H1 (cell line): ENCODE measurements at places on chromosomes 16 and 17. TPM values are rescaled to one million over a fixed set of nuclear protein-coding genes. Genes with fewer than 3 reads are reported as not detected.

KRT15 gene
- 0.13 and 0.21 TPM in 2 replicates for total RNA-seq

IGF2BP1 gene
- total RNA-seq = 487 and 513 TPM in 2 replicates

CCL8 gene
- total RNA-seq = not detected in 2 replicates

RNF157 gene
- 13.4 and 14.9 TPM in 2 replicates for total RNA-seq

TP53TG3D gene
- not detected in 2 replicates for total RNA-seq

BCL6B gene
- 7.4 and 8.7 TPM in 2 replicates for total RNA-seq

AOC2 gene
- total RNA-seq = 4.0 and 4.2 TPM in 2 replicates

CETP gene
- total RNA-seq = not detected in 2 replicates

GNAO1 gene
- 30.2 and 34.4 TPM in 2 replicates for total RNA-seq

RNF222 gene
- not detected in 2 replicates for total RNA-seq

GNG13 gene
- not detected in 2 replicates for total RNA-seq

DNA sequence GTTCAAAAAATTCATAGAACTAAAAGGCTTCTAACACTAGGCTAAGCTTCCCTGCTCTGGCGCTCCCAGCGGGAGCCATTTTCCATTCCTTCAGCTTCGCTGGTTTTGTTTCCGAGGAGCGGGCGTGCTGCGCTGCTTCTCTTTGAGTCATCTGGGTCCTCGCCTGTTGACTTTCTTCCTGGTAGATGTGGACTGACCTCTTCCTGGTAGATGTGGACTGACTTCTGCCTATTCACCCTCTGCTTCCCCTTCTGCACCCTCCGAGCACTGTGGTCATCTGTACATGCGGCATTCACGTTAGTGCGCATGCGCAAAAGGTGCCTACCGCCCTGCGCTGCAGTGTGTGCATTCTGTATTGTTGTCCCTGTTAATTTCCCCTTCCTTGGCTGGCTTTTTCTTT is 40.8 kb upstream of the SEC14L1 start:
- H3K36me3 ChIP-seq = peaks cover 3% of the 10 kb centered on the region; the same call in 1 of the 2 replicates
- DNase-seq = no peak
- H3K4me1 ChIP-seq = peaks cover 4% of the 10 kb centered on the region; the same call in 1 of the 2 replicates
- no peak overlapping the region for H3K27ac ChIP-seq
- no peaks in the 10 kb centered on the region for H3K27me3 ChIP-seq

DNA sequence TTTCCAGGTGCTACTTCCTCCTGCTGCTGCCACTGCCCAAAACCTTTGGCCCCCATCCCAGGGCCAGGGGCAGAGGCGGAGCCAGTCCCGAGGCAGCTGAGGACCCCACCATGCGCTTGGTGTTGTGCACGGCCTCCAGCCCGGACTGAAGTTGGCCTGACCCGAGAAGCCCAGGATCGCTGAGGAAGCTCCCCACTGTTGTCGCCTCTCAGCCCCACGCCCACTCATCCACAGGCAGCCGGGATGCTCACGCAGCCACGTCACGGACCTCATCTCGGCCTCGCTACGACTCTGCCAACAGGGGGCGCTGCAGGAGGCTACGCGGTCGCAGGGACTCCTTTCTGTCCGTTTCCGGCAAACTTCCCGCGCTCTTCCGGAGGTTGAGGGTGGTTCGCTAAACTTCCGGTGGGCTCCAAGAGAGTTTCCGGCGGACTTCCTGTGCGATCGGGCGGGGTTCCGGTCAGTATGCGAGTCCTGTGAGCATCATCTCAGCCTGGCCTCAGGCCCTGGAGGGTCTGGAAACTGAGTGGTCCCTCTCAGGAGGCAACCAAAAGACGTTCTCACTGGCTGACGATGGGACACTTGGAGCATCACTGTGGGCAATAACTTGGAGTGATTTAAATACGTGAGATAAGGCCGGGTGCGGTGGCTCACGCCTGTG is 12.4 kb downstream of the ZG16B start:
- no peak overlapping the region for H3K27ac ChIP-seq
- H3K4me3 ChIP-seq = no peak overlapping the region
- H3K36me3 ChIP-seq = no peaks in the 10 kb centered on the region
- DNase-seq = no peak
- H3K27me3 ChIP-seq = no peaks in the 10 kb centered on the region
- peaks cover 3% of the 10 kb centered on the region; the same call in 1 of the 2 replicates for H3K4me1 ChIP-seq

DNA sequence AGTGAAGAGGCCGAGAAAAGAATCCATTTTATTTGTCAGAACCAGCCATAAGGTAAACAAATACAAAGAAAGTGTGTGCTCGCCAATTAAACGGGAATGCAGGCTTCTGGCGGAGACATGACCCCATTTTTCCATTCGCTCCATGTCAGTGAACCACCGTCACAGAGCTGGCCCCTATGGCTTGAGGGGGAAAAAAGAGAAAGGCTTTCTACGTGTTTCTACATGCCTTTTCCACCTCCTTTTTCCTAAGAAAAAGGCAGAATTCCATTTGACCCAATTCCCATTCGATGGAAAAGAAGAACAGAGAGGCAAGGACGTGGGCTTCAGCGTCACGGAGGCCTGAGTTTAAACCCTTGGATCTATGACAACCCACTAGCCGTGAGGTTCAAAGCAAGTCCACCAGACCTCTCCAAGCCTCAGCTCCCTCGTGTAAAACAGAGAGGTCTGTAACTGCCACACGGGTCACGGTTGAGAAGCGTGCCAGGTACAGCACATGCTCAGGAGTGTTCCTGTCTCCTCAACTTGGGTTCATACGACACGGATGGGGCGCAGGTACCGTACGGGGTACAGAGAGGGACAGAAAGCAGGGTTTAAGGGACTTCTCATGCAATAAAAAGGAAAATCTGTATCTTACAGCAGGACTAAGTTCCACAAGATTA is 91.9 kb downstream of the NXN start:
- no peaks in the 10 kb centered on the region for H3K36me3 ChIP-seq
- H3K4me3 ChIP-seq = no peak overlapping the region
- no peak for DNase-seq
- H3K4me1 ChIP-seq = peaks cover 2% of the 10 kb centered on the region

- H3K27ac ChIP-seq = no peak overlapping the region
- no peaks in the 10 kb centered on the region for H3K27me3 ChIP-seq
- peaks cover 62% of the 10 kb centered on the region for H3K36me3 ChIP-seq
- H3K4me1 ChIP-seq = no peaks in the 10 kb centered on the region
- H3K4me3 ChIP-seq = no peak overlapping the region
Measured at GRCh38 chr16:89779909-89780305, 36.5 kb downstream of the FANCA start.

GRCh38 chr17:10668775-10669174 is 11.7 kb upstream of the MYH3 start:
- no peak overlapping the region for H3K4me3 ChIP-seq
- DNase-seq = no peak
- H3K36me3 ChIP-seq = no peaks in the 10 kb centered on the region; the same call in 1 of the 2 replicates
- no peaks in the 10 kb centered on the region for H3K4me1 ChIP-seq
- H3K27me3 ChIP-seq = no peaks in the 10 kb centered on the region

GRCh38 chr17:66711401-66711800 is 123.5 kb upstream of the CACNG5 start:
- H3K4me1 ChIP-seq = peaks cover 10% of the 10 kb centered on the region
- H3K27ac ChIP-seq = no peak overlapping the region
- no peak for DNase-seq

GRCh38 chr16:65783709-65784474 is 582.6 kb upstream of the CDH5 start:
- H3K4me1 ChIP-seq = no peaks in the 10 kb centered on the region
- H3K36me3 ChIP-seq = no peaks in the 10 kb centered on the region
- H3K27ac ChIP-seq = no peak overlapping the region

- H3K4me3 ChIP-seq = no peak overlapping the region
- H3K4me1 ChIP-seq = no peaks in the 10 kb centered on the region; the same call in 1 of the 2 replicates
- no peak overlapping the region for H3K27ac ChIP-seq
- DNase-seq = no peak
- no peaks in the 10 kb centered on the region for H3K27me3 ChIP-seq
Measured at GRCh38 chr17:10058921-10059683, 139.3 kb downstream of the GAS7 start.

DNA sequence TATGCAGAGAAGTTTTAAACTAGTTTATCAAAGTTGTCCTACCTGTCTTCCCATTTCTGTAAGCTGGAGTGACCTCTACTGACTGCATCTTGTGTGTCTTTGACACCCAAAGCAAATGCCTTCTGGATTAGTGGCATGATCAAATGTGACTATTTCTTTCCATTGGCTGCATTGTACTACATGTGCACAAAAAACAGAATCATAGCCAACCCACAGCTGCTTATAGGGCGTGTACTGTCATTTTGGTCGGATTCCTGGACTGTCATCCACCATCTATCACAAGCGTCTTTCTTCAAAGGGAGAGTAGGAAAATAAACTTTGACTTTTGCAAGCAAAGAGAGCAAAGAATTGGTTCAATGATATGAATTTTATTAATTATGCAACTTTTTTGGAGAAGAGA is 310.6 kb downstream of the MAP2K6 start:
- H3K36me3 ChIP-seq = no peaks in the 10 kb centered on the region
- no peak overlapping the region for H3K27ac ChIP-seq
- no peak for DNase-seq
- no peak overlapping the region for H3K4me3 ChIP-seq
- no peaks in the 10 kb centered on the region for H3K27me3 ChIP-seq
- H3K4me1 ChIP-seq = no peaks in the 10 kb centered on the region

- no peak for DNase-seq
- peaks cover 3% of the 10 kb centered on the region; the same call in 1 of the 2 replicates for H3K4me1 ChIP-seq
- H3K36me3 ChIP-seq = no peaks in the 10 kb centered on the region
- H3K27me3 ChIP-seq = no peaks in the 10 kb centered on the region
- H3K4me3 ChIP-seq = no peak overlapping the region
Measured at GRCh38 chr16:88673716-88674379, 11.0 kb upstream of the MVD start.

GRCh38 chr16:3135126-3135715 is 392 bp downstream of the ZNF213 start:
- peak overlapping the region; percentile 44; the same call in 1 of the 2 replicates for H3K27ac ChIP-seq
- no peak for DNase-seq
- no peaks in the 10 kb centered on the region for H3K27me3 ChIP-seq
- no peaks in the 10 kb centered on the region for H3K36me3 ChIP-seq
- H3K4me1 ChIP-seq = no peaks in the 10 kb centered on the region
- H3K4me3 ChIP-seq = peak overlapping the region; percentile 91

DNA sequence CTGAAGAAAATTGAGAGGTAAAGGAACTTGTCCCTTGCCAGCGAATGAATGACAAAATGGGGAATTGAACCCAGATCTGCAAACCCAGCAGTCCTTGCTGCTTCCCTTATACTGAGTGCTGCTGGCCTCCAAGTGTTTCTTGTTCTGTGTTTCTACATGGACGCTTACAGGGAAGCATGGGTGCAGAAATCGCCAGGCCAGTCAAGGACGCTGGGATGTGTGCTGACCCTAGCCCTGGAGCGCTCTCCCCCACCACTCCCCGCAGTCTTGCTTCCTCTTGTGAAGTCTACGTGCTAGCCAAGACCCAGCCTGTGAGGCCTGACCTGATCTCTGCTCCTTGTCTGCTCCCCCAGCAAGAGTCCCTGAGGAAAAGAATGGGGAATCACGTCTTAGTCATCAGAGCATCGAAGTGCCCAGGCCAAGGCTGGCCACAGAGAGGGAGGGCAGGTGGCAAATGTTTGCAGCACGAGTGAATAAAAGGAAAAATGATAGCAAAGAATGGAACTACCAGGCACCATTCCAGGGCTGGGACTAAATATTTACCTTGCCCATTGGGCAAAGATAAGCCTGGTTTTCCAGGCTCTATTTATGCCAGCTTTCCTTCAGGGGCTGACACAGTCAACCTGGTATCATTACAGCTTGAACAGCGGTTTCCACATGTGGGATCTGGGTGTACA is 17.4 kb downstream of the CA4 start:
- no peaks in the 10 kb centered on the region for H3K36me3 ChIP-seq
- no peaks in the 10 kb centered on the region for H3K27me3 ChIP-seq
- no peak for DNase-seq
- H3K4me3 ChIP-seq = no peak overlapping the region
- H3K4me1 ChIP-seq = peaks cover 18% of the 10 kb centered on the region

DNA sequence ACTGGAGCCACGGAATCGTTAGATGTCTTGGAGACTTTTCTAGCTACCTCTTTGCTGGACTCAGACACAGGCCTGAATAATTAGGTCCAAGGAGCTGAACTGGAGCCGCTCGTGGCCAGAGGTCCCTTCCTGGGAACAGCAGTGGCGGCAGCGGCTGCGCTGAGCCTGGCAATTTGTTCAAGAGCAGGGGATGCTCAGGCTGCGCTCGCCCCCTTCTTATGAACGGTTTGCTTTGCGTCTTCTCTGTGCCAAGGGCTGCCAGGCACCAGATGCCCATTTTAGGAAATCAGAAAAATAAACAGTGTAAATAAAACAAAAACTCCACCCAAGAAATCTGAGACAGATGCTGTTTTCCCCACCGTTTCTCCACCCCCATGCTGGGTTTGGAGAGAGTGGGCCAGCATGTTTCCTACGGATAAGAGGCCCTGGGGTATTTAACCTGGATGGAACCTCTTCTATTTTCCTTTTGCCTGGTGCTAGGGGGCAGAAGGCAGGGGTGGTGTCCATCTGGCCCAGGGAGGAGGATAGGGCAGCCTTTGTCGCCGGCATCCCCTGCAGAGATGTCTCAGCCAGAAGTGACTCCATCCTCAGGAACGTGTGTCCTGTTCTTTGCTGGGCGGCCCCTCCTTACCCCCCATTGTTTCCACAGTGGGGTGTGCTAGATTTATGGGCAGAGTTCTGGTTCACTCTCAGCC is 163.4 kb downstream of the SEC14L1 start:
- no peak overlapping the region for H3K27ac ChIP-seq
- no peak overlapping the region for H3K4me3 ChIP-seq
- no peaks in the 10 kb centered on the region for H3K36me3 ChIP-seq
- no peaks in the 10 kb centered on the region for H3K27me3 ChIP-seq
- DNase-seq = no peak

GRCh38 chr17:39595294-39595693 is 12.4 kb downstream of the NEUROD2 start:
- H3K27me3 ChIP-seq = peaks cover 78% of the 10 kb centered on the region
- peak; percentile 55 for DNase-seq
- no peak overlapping the region for H3K4me3 ChIP-seq

- H3K4me3 ChIP-seq = no peak overlapping the region
- H3K4me1 ChIP-seq = no peaks in the 10 kb centered on the region
Measured at GRCh38 chr16:85927959-85928358, 29.0 kb downstream of the IRF8 start.

GRCh38 chr17:48293319-48294019 is 136.5 kb downstream of the SKAP1 start:
- no peaks in the 10 kb centered on the region for H3K27me3 ChIP-seq
- no peak for DNase-seq
- H3K4me1 ChIP-seq = no peaks in the 10 kb centered on the region
- no peak overlapping the region for H3K27ac ChIP-seq
- H3K4me3 ChIP-seq = no peak overlapping the region
- H3K36me3 ChIP-seq = no peaks in the 10 kb centered on the region

- no peaks in the 10 kb centered on the region for H3K36me3 ChIP-seq
- H3K4me1 ChIP-seq = peaks cover 1% of the 10 kb centered on the region; the same call in 1 of the 2 replicates
- H3K27me3 ChIP-seq = no peaks in the 10 kb centered on the region
- no peak for DNase-seq
- H3K27ac ChIP-seq = no peak overlapping the region
Measured at GRCh38 chr17:46727572-46728348, 90.7 kb downstream of the WNT3 start.

DNA sequence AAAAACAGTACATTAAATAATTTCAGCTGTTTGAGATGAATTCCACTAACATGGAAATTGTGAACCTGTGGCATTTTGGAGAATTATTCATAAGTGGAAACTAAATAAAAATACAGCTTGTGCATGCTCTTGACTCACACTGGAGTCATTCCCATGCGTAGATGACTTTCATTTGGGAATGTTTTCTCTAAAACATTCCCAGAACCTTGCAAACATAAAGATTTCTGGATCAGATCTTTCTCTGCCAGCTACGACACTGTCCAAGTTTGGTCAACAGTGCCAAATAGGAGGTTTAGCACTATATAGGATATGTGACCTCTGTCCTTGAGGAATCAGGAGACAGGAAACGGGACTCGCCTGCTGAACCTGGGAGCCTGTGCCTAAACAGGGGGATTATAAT is 400.9 kb downstream of the SLC39A11 start:
- H3K4me3 ChIP-seq = no peak overlapping the region
- H3K4me1 ChIP-seq = no peaks in the 10 kb centered on the region
- H3K27ac ChIP-seq = no peak overlapping the region
- H3K27me3 ChIP-seq = no peaks in the 10 kb centered on the region
- no peak for DNase-seq
